CD8-positive, alpha-beta memory T cell (primary cell): ENCODE measurements at places on chromosomes 6 and 20. TPM values are rescaled to one million over a fixed set of nuclear protein-coding genes. Genes with fewer than 3 reads are reported as not detected.

MEI4 gene
- total RNA-seq, result not detected

DPPA5 gene
- total RNA-seq, result not detected

PRDM1 gene
- total RNA-seq, result 88.2 TPM

LRFN2 gene
- not detected for total RNA-seq

RGS17 gene
- total RNA-seq, result 0.02 TPM

FERMT1 gene
- total RNA-seq, result 0.26 TPM

GSTA2 gene
- total RNA-seq, result not detected

DNA sequence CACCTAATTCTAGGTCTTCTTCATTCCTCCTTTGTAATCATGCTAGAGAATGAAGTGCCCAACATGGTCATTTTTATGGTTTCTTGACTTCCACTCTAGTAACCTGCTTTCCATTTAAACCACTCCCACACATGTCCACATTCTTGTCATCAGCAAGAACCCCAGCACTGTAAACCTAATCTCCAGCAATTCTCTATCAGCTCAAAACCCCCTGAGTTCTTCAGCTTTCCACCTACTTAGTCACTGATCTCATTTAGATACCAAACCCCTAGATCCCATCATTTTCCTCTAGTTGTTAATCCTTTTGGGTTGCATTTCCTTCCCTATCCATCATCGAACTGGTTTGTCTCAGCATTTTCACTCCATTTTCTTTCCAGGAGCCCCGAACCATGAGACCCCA lies 49.7 kb downstream of the GOPC start:
- H3K4me1 ChIP-seq, result peaks cover 27% of the 10 kb centered on the region
- no peaks in the 10 kb centered on the region for H3K27me3 ChIP-seq
- H3K4me3 ChIP-seq, result no peak overlapping the region

DNA sequence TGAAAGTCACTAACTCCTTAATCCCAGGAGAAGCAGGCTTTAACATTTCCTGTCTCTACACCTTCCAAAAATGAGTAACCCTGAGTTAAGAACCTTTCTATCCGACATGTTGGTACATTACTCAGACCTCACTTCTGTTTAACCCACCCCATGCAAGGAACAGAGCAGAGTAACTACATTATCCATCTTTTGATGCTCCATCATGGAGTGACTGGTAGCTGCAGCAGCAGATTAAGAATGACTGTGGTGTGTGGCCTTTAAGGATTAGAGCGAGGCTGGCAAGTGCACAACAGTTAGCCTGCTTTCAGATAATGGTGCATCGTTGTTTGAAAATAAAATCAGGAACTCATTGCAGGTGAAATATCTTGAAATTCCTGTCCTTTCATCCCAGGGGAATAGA lies 2.0 kb downstream of the TRAF3IP2 start:
- no peak overlapping the region for H3K27ac ChIP-seq
- H3K27me3 ChIP-seq, result no peaks in the 10 kb centered on the region
- no peaks in the 10 kb centered on the region for H3K36me3 ChIP-seq
- H3K4me1 ChIP-seq, result peaks cover 14% of the 10 kb centered on the region
- H3K4me3 ChIP-seq, result no peak overlapping the region

DNA sequence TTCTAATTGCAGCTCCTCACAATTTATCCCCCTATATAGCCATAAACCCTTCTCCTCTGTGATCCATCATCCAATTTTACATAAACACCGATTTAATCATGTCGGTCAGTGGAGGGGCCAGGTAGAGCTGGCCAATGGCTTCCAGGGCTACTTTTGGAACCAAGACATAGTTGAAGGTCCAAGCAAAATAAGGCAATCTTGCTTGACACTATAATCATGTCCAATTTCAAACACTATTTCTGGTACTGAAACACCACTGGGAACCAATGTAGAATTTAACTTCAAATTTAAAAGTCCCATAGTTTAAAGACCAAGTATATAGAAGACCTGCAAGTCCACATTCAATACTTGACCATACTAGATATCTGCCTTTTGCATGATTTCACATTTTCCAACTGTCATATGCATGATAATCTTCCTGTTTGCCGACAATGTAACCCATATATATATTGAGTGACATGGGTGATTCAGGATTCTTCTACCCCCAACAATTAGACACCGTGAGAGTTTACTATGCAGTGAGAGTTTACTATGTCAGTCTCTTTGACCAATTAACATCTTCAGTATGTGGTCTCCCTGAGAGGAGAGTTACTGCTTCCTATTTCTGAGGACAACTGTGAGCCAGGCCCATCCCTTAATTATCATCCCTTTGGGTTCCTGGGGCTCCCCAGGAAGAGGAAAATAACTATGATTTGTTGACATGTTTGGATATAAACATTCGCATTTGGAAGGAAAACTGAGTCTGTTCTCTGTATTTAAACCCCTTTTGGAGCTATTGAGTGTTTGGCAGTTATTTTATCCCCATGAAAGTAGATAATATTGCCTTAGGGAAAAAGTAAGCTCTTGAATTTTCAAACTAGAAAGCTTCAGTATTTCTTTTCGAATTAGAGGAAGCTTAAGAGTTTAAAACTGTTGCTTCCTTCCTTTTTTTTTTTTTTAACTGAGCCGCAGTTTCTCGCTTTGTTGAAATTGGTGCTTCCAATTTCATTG lies 31.8 kb downstream of the SAMD3 start:
- H3K27ac ChIP-seq, result no peak overlapping the region
- no peaks in the 10 kb centered on the region for H3K36me3 ChIP-seq
- peaks cover 58% of the 10 kb centered on the region for H3K4me1 ChIP-seq
- H3K27me3 ChIP-seq, result no peaks in the 10 kb centered on the region

DNA sequence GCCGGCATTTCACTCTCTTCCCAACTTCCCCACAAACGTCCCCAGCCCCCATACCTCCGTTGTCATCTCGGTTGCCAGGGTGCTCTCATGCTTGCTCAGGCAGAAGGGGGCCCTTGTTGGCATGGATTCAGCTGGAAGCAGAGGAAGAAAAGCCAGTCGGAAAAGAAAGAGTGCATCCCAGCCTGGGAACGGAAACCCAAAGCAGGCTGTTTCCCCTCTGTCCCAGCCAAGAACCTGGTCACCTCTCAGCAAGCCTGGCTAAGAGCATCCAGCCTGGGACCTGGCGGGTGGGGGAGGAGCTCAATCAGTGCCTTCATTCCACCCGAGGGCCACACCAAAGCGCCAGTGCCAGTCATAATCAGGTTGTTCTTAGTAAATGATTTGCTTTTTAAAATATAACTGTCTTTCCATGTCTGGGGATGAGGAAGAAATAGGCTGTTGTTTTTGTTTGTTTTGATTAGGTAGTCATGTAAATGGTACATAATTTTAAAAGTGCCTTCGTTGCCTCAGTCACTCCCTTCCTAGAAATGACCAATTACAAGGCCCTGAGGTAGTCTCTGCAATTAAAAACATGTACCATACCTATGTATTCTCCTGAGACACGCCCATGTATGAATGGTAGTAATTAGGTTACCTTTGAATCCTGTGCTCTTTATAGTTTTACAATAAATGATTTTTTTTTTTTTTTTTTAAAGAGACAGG lies 21.1 kb downstream of the CHMP4B start:
- H3K27me3 ChIP-seq, result no peaks in the 10 kb centered on the region
- H3K27ac ChIP-seq, result no peak overlapping the region
- H3K4me1 ChIP-seq, result peaks cover 22% of the 10 kb centered on the region
- DNase-seq, result no peak

GRCh38 chr6:45378334-45378926 lies 696 bp upstream of the SUPT3H start:
- H3K36me3 ChIP-seq, result no peaks in the 10 kb centered on the region
- no peaks in the 10 kb centered on the region for H3K27me3 ChIP-seq
- H3K4me1 ChIP-seq, result peaks cover 15% of the 10 kb centered on the region
- no peak for DNase-seq
- H3K27ac ChIP-seq, result peak overlapping the region; percentile 94
- peak overlapping the region; percentile 97 for H3K4me3 ChIP-seq

DNA sequence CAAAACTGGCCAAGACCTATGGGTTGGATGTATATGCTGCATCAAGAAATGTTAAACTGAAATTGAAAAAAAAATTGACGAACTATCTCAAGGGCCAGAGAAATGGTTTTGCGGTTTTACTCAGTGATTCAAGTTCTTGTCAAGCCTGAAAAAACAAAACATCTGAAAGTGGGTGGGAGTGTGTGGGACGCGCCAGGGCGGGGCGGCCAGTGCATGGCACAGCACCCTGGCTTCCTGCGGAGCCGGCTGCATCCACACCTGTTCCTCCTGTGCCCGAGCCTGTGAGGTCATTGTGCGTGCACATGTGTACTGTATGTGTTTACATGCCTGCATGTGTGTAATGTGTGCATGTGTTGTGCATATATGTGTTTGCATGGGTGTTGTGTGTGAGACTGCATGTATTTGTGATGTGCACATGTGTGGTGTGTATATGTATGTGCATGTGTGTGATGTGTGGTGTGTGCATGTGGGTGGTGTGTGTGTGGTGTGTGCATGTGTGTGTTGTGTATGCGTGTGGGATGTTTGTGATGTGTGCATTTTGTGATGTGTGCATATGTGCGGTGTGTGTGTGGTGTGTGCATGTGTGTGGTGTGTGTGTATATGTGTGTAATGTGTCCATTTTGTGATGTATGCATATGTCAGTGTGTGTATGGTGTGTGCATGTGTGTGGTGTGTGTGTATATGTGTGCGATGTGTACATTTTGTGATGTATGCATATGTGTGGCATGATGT lies 59.8 kb downstream of the CDH4 start:
- no peaks in the 10 kb centered on the region for H3K36me3 ChIP-seq
- no peak overlapping the region for H3K4me3 ChIP-seq
- DNase-seq, result no peak

- peak overlapping the region; percentile 72 for H3K27ac ChIP-seq
- no peaks in the 10 kb centered on the region for H3K27me3 ChIP-seq
- H3K4me1 ChIP-seq, result peaks cover 17% of the 10 kb centered on the region
- no peaks in the 10 kb centered on the region for H3K36me3 ChIP-seq
- H3K4me3 ChIP-seq, result peak overlapping the region; percentile 79
Observed at GRCh38 chr6:144150710-144151657, 667 bp downstream of the STX11 start.

DNA sequence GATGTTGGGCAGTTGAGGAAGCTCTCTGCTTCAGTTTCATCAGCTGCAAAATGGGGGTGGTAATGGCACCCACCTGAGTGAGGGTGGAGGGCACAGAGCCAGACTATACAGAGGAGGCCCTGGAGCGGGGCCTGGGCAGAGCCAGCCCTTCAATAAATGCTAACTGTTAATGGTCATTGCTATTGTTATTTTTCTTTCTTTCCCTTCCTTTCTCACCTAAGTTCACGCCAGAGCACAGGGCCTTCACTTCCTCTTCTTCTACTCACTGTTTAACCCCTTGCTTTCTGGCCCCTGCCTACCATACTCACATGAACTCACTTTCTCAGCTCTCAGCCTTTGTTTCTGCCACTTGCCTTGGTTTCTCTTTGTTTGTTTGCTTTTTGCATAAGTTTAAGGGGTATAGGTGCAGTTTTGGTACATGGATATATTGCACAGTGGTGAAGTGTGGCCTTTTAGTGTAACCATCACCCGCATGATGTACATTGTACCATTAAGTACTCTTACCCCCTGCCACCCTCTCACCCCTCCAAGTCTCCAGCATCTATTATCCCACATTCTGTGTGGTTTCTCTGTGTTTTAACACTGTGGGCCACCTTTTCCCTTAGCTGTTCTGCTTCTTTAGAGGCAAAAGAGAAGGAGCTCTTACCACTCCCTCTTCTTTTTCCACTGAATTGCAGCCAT lies 7.5 kb upstream of the RREB1 start:
- no peak overlapping the region for H3K27ac ChIP-seq
- no peaks in the 10 kb centered on the region for H3K4me1 ChIP-seq
- no peaks in the 10 kb centered on the region for H3K36me3 ChIP-seq
- no peaks in the 10 kb centered on the region for H3K27me3 ChIP-seq
- no peak for DNase-seq
- no peak overlapping the region for H3K4me3 ChIP-seq

DNA sequence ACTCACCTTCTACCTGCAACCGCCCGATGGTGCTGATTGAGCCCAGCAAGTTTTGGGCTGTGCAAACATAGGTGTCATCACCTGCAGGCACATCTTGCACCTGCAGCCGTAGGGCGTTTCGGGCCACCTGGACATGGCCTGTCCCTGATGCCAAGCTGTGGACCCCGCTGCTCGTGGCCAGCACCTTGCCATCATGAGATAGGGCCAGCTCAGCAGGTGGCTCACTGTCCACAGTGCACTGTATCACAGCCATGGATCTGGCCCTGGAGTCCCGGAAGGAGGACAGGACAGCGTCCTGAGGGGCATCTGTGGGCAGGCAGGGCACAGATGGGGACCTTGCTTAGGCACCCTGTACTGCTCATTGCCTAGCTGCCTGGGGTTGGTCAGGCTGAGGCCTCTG lies 10.1 kb upstream of the ADAM33 start:
- DNase-seq, result no peak
- H3K27me3 ChIP-seq, result no peaks in the 10 kb centered on the region
- H3K4me3 ChIP-seq, result no peak overlapping the region
- H3K27ac ChIP-seq, result no peak overlapping the region
- H3K4me1 ChIP-seq, result no peaks in the 10 kb centered on the region

DNA sequence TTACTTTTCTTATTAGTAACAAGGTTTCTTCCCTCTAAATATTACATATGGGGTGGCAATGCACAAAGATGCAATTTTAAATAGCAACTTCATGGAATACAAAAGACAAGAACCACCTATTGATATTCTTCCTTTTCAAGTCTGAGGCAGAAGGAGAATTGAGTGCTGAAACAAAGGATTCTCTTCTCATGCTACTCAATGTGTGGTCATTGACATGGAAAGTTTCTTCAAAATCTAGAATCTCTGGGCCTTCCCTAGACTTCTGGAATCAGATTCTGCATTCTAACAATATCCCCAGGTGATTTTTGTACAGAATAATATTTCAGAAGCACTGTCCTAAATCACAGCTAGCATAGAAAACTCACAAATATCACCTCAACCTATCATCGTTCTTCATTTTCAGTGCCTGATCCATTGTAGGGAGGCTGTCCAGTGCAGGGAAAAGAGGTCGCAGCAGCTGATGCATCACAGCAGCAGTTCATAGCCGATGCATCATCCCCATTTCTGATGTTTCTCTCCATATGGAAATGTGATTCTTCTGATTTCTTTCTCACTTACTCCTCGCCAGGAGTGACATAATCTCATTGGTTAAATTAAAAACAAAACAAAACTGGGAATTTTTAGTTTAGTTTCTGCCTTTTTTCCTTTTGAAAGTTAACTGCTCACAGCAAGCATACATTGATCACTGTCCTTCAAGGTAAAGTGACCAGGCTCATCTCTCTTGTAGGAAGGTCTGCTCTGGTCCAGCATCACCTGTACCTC lies 139.5 kb upstream of the FAM83B start:
- no peaks in the 10 kb centered on the region for H3K27me3 ChIP-seq
- no peaks in the 10 kb centered on the region for H3K4me1 ChIP-seq
- no peak overlapping the region for H3K4me3 ChIP-seq
- H3K36me3 ChIP-seq, result no peaks in the 10 kb centered on the region
- H3K27ac ChIP-seq, result no peak overlapping the region

GRCh38 chr6:6826095-6826901 lies 237.8 kb downstream of the LY86 start:
- no peaks in the 10 kb centered on the region for H3K36me3 ChIP-seq
- no peaks in the 10 kb centered on the region for H3K27me3 ChIP-seq
- no peak overlapping the region for H3K4me3 ChIP-seq
- H3K4me1 ChIP-seq, result no peaks in the 10 kb centered on the region
- no peak for DNase-seq

DNA sequence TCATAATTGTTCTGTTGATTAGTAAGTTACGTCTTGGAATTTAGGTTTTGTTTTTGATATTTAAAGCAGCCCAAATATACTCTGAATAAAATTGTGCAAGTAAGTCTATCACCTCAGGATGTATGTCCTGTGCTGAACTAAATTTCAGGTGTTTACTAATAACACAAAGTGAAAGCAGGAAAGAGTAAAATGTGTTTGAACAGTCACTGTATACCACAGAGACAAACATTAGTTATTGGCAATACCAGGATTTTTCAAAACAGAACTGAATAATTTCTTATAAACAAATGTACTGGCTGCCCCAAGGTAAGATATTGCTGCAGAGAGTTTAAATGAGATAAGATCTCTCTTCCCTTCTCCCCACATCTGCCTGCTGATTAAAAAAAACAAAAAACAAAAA lies 404.7 kb upstream of the RUNX2 start:
- no peaks in the 10 kb centered on the region for H3K36me3 ChIP-seq
- DNase-seq, result peak; percentile 23
- peaks cover 33% of the 10 kb centered on the region for H3K4me1 ChIP-seq
- H3K4me3 ChIP-seq, result no peak overlapping the region
